ENCODE measurements at places on chromosomes 1 and 21.

DNA sequence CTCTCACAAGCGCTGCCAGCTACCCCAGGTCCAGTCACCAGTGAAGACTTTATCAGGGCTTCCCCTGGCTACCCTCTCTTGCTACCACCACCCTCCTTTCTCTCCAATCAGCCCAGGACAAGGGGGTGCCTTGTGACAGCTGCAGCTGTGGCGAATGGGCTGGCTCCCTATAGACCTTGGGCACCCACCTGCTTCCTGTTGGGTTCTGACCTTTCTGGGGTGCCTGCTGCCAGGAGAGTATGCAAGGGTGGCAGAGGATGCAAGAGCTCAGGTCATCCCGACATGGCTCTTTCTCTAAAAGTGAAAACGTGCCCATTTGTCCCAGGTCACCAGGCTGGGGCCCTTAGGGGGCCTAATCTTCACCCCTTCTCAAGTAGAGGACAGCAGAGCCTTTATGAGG, 6.6 kb downstream of the KLHDC8A start:
- no peak for DNase-seq

- DNase-seq = no peak
Measured at GRCh38 chr21:34335316-34335715, 28.5 kb upstream of the KCNE2 start.

- no peak for DNase-seq
Measured at GRCh38 chr1:243550276-243550675, 294.4 kb downstream of the SDCCAG8 start.

DNA sequence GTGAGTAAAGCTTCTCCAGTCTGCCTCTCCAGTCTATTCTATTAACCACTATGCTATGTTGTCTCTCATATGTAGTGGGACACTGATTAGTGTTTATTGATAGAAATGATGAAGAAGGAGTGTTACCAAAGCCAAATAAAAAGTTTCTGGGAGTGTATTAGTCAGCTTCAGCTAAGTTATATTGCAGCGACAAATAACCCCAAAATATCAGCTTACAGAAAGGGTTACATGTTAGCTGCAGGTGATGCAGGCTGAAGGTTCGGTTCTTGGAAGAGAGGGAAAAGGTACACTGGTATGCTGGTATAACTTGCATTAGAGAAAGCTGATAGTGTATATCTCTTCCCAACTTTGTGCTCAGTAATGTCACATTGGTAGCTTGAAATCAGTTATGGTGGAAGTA, 10.6 kb upstream of the AK2 start:
- DNase-seq = no peak

DNA sequence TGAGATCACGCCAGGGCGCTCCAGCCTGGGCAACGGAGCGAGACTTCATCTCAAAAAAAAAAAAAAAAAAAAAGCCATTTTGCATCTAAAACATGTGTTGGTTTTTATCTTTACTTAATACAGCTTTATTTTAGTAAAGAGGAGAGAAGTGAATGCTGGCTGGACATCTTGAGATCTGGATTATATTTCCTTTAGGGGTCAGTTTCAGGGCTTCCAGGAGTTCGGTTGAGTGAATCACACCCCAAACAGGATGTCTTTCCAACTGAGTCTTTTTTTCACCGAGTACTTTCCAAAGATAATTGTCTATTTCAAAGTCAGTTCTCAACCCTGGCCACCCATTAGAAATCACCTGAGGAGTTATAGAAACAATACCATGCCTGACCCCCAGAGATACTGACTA, 16.6 kb upstream of the IPP start:
- DNase-seq = no peak

- no peak for DNase-seq
Measured at GRCh38 chr1:18110968-18111367, 3.4 kb downstream of the IGSF21 start.

GRCh38 chr21:45998276-45998701, 16.7 kb downstream of the COL6A1 start:
- no peak for DNase-seq

DNA sequence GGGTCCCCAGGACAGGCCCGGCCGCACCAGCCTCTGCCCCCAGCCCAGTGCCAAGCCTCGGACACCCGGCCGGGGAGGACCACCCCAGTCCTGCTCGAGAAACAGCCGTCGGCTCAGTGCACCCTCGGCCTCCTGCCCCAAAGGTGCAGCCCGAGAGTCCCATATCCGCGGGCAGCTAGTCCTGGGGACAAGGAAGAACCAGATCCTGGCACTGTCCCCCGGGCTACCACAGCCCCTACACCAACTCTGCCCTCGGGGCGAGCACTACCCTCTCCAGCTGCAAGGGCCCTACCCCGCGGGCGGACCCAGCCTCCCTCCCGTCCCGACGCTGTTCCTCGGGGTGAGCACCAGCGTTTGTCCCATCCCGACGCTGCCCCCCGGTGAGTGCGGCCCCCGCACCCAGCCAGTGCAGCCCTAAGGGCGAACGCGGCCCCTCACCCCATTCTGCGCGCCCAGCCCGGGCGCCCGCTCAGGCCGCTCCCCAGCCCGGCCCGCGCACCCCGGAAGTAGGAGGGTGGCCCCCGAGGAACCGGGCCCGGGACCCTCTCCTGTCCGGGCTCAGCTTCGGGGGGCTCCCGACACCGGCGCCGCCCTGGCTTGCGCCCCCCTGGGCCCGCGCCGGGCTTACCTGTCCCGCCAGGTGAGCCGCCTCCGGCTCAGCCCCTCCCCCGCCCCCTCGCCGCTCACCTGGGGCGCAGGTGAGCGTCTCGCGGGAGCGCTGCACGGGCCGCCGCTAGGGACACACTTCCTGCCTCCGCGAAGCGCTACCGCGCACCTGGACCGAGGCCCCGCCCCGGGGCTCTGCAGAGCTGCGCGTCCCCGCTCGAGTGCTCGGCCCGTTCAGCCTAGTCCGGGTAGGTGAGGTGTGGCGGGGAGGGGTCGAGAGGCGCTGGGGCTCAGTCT, at the start of gene KDF1:
TSS of gene KDF1 (minus strand) at position 747 of the 903 bp plus-strand sequence. CDS start 8,088 bp downstream, outside the sequence.
- DNase-seq = no peak

DNA sequence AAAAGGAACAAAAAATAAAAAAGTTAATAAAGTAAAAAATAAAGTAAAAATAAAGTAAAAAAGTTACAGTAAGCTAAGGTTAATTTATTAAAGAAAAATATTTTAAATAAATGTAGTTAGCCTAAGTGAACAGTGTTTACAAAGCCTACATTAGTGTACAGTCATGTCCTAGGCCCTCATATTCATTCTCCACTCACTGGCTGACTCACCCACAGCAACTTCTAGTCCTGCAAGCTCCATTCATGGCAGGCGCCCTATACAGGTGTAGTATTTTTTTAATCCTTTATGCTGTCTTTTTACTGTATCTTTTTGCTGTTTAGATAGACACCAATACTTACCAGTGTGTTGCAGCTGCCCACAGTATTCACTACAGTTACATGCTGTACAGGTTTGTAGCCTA, 12.4 kb downstream of the ADAR start:
- DNase-seq = no peak

DNA sequence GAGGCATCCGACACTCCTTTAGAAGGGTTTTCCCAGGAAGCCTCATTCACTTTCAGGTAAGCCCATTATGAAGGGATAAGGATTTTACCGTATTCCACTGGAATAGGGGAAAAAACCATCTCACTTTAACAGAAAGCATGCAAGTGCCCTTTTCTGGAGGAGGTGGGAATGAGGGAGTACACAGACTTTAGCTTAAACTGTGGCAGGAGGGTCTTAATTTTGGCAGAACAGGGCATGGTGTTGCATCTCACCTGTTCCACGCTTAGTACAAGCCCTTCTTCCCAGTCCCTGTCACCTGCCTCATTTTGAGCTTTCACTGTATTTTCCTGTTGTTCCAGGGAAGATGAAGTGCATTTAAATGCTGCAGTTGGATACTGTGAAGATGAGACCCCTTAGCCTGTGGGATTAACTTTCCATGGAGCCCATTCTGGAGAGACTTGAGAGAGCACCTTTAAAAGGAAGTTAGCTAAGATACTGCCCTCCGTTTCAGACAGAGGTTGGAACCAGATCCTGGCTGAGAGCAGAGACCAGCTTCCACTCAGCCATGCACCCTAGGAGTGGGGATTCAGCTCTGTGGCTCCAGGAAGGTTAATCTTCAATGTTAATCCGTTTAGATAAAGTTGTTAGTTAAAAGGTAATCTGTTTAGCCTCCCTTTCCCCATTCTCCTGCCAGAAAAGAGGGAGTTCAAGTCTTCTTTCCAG, 42.6 kb downstream of the PBX1 start:
- no peak for DNase-seq

DNA sequence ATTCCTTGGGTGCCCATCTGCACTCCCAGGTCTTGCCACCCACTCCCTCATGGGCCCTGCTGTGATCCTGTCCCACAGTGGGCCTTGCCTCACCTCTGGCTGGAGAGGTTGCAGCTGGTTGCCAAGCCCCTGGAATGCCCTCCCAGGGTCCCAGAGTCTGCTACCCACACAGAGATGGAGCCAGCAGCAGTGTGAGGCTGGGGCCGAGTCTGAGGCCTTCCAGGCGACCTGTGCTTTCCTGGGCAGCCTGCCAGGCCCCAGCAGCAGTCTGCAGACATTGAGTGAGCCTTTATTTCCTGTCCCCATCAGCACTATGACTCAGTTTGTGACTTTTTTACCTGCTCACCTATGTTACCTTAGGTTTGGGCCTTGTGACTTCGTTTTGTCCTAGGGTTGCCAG, 25.0 kb upstream of the TSPAN2 start:
- DNase-seq = no peak

- DNase-seq = no peak
Measured at GRCh38 chr1:10788592-10789006, 7.8 kb downstream of the CASZ1 start.

DNA sequence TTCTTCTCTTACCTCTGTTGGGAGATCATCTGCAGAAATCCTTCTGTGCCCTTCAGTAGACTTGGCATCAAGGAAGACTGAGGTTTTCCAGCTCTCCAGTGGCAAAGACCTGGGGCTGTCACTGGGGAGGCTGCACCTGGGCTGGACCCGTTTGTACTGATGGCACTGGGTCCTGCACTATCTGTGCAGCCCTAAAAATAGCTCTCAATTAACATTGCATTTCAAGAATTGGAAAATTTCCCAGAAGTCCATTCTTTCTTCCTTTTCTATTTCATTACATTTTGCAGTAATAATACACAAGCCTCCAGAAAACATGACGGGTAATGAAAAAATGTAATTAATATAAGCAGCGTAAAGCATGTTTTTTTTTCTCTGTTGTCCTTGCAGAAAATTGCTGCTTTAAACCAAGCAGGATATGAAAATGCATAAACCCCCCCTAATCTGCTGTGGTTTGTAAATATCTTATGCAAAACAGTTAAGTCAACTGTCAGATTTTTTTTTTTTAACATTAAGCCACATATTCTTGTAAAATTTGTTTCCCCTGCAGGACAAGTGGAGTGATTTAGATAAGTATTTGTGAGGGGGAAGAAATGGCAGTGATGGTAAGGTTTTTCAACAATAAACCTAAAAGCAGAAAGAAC, 64.9 kb downstream of the LMO4 start:
- no peak for DNase-seq

DNA sequence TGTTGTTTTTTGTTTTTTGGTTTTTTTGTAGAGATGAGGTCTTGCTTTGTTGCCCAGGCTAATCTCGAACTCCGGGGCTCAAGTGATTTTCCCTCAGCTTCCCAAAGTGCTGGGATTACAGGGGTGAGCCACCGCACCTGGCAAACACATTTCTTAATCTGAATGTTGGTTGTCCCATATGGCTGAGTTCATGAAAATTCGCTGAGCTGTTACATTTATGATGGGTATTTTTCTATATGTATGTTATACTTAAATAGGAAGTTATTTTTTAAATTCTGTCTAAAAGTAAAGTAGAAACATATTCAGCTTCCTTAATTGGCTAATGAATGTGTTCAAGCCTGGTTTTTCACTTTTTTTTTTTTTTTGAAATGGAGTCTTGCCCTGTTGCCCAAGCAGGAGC, 75.1 kb downstream of the ASH1L start:
- DNase-seq = no peak

DNA sequence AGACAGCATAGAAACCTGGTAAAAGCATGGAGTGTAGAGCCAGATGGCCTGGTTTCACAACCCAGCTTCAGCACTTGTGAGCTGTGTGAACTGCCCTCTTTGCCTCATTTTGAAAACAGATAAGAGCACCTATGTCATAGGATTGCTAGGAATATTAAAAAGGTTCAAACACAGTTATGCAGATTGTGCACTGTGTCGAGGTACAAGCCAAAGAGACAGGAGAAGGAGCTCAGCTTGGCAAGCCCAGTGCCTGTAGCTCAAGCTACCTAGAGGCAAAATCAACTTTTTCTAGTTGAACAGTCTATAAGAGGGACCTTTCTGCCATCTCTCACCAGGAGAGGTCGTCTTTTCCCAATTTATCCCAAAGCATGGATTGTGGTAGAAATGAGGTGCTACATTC, 5.0 kb downstream of the CHODL start:
- peak; percentile 75 for DNase-seq

- DNase-seq = peak; percentile 59
Measured at GRCh38 chr1:198935306-198935921, 296.6 kb downstream of the PTPRC start.

DNA sequence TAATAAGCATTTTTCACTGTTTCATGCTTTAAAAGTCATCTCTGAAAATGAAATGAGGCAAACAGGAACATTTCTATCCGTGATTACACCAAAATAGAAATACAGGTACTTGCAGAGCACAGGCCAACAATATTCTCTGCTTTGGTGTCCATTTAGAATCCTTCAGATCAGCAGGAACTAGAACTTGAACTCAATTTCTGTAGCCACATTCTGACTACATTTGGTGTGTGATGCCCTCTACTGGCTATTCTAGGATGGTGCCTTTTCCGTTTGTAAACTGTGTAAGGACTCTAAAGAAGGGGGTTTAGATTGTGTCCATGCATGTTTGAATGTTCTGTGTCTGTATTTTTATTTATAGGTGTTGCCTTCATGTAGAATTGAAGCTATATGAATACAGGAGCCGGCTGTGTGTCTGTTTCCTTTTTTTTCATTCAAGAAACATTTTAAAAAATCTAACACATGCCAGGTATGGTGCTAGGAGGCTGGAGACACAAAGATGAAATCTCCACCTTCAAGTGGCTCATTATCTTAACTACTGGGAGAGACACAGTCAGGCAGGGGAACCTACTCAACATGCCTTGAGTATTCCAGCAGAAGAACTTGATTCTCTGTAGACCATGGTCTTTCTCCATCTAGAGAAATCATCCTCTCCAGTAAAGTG, 7.6 kb upstream of the ZNF326 start:
- peak; percentile 61 for DNase-seq

DNA sequence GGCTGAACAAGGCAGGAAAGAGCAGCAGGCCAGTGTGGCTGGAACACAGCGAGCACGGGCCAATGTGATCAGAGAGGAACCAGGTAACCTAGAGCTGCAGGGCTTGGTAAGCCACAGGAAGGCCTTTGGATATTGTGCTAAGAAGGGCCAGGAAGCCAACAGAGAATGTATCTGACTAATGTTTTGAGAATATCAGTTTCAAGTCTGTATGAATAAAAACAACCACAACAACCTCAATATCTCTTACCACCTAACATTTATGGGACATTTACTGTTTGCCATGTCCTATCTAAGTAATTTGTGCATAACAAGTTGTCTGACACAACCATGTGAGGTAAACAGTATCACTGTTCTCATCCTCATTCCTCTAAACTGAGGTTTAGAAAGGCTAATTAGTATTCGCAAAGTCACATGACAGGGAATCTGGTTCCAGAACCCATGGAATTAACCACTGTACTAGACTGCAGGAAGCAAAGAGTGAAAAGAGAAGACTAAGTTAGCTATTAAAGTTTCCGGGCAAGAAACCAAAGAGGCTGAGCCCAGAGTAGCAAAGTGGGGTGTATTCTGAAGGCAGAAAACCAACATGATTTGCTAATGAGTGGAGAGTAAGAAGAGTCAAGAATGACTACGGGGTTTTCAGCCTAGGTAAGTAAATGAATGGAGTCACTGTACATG, 38.9 kb downstream of the SPRTN start:
- no peak for DNase-seq

All from DMS 273 treated with DMSO at 0.1 percent for 48 hours (cell line).